H1 (cell line): ENCODE measurements at places on chromosomes 2 and 18.

GRCh38 chr2:109031476-109032228, 42.6 kb upstream of the EDAR start:
- peak; percentile 27 for DNase-seq

DNA sequence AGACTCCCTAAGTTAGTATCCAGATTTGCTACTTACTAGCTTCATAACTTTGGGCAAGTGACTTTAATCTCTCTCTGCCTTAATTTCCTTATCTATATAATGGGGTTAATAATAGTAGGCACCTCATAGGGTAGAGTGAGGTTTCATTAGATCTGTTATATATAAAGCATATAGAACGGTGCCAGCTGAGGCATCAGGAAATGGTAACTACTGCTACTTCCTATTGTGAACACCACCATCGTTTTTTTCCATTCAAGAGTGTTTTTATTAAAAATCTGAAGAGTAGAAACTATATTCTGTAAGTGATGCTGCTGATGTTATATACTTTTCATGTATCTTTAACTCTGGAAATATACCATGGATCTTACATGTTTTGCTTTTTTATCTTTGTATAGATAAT, 44.3 kb downstream of the MALT1 start:
- no peak for DNase-seq

- no peak for DNase-seq
These were observed 69.2 kb downstream of the KCTD1 start for GRCh38 chr18:26479065-26479680.

- peak; percentile 87 for DNase-seq
These were observed 606 bp downstream of the AGBL5 start for GRCh38 chr2:27051902-27052645.

GRCh38 chr2:189370719-189371118, 70.6 kb upstream of the WDR75 start:
- DNase-seq: no peak

- DNase-seq: no peak
These were observed 77.0 kb downstream of the SMIM21 start for GRCh38 chr18:75350512-75350839.

- no peak for DNase-seq
These were observed 20.6 kb downstream of the TRIB2 start for GRCh38 chr2:12737297-12737696.
